ENCODE measurements at places on chromosomes 13 and 19.

GRCh38 chr19:5542665-5543064, 25.1 kb downstream of the TINCR start:
- DNase-seq = no peak

DNA sequence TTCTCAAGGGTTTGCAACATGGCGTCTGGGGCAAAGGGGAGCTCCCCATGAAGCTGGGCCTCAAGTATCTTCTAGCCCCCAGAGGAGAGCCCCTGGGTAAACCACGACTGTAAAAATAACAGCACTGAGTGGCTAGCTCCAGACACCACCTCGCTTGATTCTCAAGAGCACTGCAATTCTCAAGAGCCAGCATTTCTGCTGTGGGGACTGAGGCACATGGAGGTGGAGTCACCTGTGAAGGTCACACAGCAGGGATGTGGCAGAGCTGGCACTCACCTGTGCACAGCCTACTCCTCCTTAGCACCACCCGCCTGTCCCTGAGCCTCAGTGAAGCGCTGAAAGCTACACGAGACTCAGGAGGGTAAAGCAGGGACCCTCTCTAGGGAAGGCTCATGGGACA, 20.7 kb upstream of the CCNP start:
- no peak for DNase-seq

DNA sequence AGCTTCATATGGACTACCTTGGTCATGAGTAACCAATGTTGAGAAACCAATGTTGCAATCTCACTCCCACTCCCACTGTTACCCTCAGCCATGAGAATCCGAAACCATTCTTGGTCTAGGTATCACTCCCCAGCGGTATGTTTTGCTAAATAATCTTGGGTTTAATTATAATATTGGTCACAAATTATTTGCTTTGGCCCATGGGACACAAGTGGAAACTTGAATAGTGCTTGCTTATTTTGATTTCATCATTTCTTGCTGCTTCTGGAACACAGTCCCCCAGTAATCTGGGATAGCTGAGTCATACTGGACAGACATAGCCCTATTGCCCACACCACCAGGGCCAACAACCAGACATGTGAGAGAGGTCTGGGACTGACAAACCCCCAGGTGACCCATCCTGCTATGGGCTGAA, 171.6 kb upstream of the IPO5 start:
- DNase-seq = no peak

- DNase-seq = no peak
Observed at GRCh38 chr19:42497492-42498168, 30.7 kb downstream of the CEACAM1 start.

- DNase-seq = no peak
Observed at GRCh38 chr13:98539666-98540065, 37.2 kb downstream of the STK24 start.

- no peak for DNase-seq
Observed at GRCh38 chr13:82729401-82729800, 1152.9 kb downstream of the SLITRK1 start.

- no peak for DNase-seq
Observed at GRCh38 chr13:41658057-41658661, 200.8 kb downstream of the RGCC start.

DNA sequence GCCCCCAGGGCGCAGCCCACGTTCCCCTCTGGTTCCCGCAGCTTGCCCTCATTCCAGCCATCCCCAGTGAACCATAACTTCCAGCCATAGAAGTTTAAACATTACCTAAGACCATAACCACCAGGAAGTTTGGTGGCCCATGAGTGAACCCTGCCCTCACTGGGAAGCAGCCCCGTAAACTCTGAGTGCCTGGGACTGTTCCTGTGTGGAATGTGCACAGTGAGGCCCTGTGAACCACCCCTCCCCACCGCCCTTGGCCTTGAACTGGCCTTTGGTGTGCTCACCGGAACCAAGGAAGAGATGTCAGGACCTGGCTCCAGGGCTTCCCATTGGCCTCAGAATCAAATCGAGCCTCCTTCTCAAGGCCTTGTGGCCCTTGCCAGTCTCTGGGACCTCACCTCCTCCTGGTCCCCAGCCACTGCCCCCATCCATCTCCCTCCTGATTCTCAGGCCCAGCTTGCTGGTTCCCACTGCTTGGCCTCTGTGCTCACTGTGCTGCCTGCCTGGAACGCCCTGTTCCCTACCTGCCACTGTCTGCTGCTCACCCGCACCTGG, 46.5 kb downstream of the DNM2 start:
- no peak for DNase-seq

GRCh38 chr19:44939668-44940067, 2.4 kb upstream of the APOC4 start:
- no peak for DNase-seq

DNA sequence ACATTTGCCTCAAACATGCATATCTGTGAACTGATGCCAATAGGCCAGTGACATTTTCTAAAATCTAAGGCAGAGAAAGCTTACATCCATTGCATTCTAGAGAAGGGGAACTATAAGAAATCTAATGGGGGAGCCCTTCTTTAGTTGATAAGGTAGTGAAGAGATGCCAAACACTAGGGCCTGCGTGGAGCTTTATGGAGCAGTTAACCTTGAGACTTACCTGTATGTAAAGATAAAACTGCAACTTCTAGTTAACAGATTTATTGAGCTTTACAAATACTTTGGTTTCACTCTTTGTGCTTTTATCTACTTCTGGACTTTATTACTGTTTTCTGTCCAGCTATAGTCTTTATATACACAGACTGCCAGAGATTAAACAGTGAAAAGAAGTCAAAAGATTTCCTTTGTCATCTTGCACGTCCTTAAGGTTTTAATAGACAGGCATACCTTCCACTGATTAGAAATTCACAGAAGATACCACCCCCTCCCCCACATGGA, 457.6 kb downstream of the KLF12 start:
- DNase-seq = no peak

DNA sequence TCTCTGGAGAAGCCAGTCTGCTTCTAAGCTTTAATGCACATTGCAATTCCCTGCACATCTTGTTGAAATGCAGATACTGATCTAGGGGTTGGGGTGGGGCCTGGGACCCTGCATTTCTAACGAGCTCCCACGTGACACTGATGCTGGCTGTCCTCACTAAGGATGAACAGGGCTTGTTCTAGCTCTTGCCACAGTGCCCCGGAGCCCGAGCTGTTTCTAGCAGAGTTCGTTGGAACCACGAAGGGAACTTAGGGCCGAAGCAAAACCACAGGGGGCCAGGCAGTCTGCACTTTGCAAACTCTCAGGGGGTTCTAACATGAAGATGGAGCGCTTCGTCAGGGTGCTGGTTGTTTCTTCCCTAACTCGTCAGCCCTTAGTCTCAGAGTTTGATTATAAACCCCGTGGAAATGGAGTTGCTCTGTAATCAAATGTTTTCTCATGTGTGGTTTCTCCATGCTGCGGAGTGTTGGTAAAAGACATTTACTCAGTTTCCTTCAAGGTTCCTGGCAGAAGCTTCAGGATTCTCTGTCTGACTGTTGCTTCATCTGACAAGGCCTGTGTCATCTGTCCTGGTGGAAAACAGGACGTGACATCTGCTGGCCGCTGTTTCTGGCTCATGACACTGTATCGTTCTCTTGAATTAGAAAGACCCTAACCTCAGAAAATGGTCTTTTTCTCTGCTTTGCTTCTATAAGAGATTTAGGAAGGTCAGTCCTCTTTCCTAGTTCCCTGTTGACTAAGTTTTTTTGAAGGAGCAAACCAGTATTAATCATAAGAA, 221.5 kb downstream of the TEX29 start:
- no peak for DNase-seq

GRCh38 chr13:90321281-90321931, 1026.1 kb upstream of the MIR17HG start:
- no peak for DNase-seq

GRCh38 chr13:98541191-98541590, 35.7 kb downstream of the STK24 start:
- DNase-seq = no peak

GRCh38 chr19:54421521-54421920, 6.3 kb downstream of the TTYH1 start:
- DNase-seq = no peak

DNA sequence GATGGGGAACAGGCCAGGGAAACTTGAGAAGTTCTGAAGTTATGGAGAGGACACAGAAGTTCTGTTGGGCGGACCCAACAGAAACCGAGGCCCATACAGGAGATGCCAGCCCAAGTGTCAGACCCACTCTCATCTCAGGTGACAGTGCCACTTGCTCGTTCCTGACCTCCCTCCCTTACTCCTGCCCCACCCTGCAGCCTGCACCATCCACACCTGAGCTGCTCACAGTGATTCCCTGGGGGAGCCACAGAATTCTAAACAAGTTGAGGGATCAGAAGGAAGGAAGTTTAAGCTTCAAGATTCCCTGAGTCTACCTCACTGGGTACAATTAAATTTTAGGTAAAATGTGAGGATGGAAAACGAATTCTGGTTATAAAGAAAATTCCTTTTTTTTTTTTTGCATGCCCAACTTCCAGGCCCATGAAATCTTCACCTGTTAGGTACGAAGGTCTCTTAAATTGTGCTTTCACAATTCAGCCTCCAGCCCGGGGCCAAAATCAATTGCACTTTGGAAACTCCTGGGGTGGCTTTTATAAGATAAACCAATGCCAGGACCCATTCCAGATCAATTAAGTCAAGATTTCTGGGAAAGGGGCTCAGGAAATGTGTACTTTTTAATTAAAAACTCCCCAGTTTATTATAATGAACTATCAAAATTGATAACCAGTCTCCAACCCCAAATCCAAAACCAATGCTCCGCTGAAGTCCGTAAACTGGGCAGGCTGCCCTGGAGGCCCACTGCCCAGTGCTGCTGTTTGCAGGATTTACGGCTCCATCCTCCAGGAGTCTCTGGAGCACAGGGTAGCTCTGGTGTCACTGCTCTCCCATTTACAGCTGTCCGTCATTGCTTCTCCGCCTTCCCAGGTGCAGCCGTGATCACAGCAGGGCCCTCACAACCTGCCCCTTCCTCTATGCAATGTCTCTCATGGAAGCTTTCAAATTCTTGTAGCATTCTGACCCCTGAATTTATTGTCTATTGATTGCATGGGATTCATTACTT, 643.5 kb downstream of the UQCRFS1 start:
- no peak for DNase-seq

DNA sequence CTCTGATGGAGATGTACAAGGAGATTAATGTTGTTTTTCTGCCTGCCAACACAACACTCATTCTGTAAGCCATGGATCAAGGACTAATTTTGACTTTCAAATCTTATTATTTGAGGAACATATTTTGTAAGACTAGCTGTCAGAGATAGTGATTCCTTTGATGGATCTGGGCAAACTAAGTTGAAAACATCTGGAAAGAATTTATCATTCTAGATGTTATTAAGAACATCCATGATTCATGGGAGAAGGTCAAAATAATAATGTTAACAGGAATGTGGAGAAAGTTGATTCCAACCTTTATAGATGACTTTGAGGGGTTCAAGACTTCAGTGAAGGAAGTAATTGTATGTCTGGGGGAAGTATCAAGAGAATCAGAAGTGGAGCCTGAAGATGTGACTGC, 196.8 kb downstream of the POSTN start:
- DNase-seq = no peak

- DNase-seq = no peak
Observed at GRCh38 chr13:54640719-54641118, 1612.1 kb downstream of the OLFM4 start.

GRCh38 chr19:35929876-35930275, 6.3 kb upstream of the LRFN3 start:
- DNase-seq = no peak

- DNase-seq = no peak
Observed at GRCh38 chr13:25037057-25037813, 58.7 kb upstream of the PABPC3 start.

DNA sequence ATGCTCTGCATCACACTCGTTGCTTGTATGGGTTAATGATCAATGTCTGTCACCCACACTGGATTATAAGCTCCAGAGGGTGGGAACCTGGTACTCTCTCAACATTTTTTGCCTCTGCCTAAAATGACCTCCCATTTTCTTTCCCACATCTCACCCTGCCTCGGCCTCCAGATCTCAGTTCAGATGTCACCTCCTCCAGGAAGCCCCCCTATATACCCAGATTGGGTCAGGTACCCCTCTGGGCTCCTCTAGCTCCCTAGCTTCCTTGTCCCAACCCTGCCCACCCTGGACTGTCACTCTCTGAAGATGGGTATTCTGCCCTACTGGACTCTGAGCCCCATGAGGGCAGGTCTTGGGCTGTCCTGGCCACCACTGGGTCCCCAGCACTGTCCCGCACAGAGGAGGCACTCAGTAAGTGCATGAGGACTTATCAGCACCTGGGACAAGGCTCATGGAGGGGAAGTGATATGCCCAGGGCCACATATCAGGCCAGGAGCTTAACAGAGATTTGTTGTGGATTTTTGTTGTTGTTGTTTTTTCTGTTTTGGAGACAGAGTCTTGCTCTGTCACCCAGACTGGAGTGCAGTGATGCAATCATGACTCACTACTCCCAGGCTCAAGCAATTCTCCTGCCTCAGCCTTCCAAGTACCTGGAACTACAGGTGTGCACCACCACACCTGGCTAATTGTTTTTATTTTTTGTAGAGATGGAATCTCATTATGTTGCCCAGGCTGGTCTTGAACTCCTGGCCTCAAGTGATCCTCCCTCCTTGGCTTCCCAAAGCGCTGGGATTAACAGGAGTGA, 23.8 kb downstream of the PRKD2 start:
- DNase-seq = no peak

DNA sequence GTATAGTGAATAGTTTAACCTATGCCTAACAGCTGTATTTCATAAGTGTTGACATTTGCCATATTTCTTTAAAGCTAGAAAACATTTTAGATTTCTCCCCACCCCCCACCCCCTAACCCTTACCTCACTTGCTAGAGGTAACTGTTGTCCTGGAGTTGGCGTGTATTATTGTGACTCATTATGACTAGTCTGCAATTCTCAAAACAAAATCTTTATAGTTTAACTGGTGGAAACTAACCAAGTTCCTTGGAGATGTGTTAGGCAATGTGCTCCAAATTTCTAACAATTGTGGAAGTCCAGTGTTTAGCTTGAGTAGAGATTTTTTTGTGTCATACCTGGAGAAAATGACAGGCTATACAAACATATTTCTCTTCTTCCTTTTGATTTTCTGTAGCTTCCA, 38.0 kb downstream of the KCTD4 start:
- DNase-seq = no peak

DNA sequence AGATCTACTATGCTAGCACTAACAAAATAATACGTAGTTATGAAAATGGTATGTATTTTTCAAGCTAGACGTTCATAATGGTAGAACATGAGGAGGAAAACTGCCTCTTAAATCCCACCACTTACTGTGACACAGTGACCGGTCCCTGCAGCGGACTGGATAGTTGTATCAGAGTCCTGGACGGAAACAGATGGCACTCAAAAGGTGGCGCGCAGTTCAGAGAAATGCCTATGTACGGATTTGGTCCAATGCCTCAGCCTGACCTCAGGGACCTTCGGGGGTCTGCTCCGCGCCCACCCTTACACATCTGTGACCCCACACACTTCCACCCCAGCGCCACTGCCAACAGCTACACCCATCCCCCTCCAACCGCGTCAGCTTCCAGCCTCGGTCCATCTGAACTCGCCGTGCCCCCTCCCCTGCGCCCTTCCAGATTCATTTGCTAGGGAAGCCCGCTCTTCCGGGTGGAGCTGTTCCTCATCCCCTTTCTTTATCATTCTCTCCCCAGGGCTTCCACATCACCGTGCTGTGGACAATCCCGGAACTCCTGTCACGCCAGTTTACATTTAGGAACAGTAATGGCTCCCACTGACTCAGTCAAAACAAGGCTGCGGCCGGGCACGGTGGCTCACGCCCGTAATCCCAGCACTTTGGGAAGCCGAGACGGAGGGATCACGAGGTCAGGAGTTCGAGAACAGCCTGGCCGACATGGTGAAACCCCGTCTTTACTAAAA, 792 bp upstream of the LENG8 start:
- no peak for DNase-seq

- DNase-seq = no peak
Observed at GRCh38 chr13:110834572-110834971, 80.3 kb downstream of the ANKRD10 start.
